ENCODE measurements at places on chromosomes 2 and 18.

DNA sequence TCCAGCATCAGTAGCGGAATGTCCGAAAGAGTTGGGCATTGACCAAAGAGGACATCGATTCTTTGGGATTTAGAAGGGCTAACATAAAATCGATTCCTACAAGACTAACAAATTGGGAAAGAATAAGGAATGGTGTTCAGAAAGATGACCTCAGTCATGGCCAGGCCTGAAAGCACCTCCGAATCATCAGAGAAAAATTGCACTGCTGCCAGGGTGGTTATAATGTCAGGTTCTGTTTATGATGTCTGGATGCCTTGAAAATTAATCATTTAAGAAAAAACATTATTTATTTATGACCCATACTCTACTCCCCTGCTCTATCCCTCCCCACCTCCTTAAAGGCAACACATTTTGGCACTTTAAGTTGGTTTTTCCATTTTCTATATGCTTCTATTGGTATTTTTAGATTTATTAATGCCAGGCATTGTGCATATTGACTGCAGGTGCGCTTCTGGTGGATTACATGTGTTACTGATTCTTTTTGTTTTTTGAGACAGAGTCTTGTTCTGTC lies 104.7 kb downstream of the MYCN start:
- no peak for DNase-seq

DNA sequence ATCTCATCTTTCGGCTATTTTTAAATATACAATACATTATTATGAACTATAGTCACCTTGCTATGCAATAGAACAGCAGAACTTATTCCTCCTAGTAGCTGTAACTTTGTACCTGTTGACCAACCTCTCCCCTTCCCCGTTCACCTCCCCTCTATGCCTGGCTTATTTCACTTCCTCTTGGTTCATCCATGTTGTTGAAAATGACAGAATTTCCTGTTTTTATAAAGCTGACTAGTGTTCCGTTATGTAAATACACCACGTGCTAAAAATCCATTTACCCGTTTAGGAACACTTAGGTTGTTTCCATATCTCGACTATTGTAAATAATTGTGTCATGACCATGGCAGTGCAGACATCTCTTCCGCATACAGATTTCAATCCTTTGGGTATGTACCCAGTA lies 10.3 kb downstream of the ALPI start:
- no peak for DNase-seq

DNA sequence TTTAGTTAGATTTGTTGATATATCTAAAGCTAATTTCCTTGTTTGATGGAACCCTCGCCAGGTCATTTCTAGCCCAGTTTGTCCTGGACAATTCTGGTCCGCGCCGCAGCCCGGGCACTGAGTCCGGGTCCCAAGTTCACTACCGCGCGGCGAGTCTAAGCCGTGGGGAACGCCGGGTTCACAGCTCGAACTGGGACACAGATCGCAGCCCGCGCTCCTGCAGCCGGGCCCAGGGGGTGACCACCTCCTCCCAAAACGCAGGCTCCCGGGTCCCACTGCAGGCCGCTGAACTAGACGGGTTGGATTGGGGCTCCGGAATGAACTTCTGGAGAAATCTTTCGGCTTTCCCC lies 681 bp downstream of the ACADL start:
- DNase-seq: no peak

DNA sequence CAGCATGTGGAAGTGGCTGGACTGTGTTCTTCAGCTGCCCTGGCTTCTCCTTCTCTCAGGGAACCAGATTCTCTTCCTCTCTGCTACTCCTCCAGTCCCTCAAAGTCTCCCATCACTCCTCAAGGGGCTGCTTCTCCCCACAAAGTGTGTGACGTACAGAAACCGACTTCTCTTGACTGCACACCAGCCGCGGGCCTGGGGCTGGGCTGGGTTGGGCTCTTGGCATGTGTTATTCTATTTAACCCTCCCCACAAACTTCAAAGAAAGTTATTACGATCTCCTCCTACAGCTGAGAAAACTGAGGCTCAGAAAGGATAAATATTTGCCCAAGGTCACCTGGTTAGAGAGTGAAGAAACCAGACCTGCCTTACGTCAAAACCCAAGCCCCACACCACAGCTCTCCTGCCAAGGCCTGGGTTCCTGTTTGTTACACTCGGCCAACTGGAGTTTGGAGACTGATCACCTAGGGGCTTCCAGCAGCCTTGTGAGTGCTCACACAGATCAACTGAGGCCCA lies 269.0 kb downstream of the TFCP2L1 start:
- DNase-seq: no peak

DNA sequence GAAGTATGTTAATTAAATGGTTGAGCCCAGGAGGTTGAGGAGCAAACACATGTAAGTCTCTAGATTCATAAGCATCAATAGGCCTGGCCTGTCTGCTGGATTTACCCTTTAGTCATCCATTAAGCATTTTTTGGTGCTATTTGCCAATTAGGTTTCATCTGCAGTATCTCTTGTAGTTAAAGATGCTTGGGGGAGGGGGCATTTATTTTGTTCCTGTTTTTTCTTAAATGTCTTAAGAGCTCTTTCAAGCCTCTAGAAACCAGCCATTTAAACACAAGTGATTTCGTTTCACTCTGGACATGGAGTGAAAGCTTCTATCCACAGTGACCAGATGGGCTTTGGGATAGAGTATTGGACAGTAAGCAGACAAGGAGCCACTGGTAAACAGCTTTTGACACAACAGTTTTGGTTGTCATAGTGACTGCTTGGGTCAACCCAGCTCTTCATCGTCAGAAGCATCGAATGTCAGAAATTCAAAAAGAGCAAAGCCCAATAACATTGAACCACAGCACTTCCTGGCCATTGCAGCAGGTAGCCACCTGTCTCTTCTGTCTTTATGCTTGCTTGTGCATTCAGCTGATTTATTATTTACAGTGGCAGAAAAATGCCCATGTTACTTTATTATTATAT lies 4.9 kb downstream of the QPCT start:
- DNase-seq: no peak

- no peak for DNase-seq
These were observed 307.4 kb upstream of the VWC2L start for GRCh38 chr2:214103276-214104001.

- no peak for DNase-seq
These were observed 16.9 kb downstream of the WNT10A start for GRCh38 chr2:218897394-218898108.

DNA sequence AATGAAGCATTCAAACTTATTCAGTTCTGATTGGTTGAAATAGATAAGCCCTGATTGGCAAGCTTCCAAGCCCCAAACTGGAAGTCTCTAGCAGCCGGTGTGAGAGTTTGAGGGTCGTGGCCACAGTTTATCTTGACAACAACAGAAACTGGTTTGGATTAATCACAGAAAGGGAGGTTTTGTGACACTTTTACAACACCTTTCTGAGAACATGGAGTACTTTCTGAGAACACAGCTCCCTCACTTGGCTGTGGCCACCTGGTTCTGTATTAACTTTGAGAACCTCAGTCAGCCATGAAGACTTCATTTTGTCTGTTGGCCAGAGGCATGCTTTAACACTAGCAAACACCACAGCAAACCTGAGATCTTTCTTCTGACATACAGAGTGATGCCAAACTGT lies 280.7 kb upstream of the VWC2L start:
- DNase-seq: no peak

- no peak for DNase-seq
These were observed 10.9 kb downstream of the MEP1B start for GRCh38 chr18:32200766-32201165.

GRCh38 chr2:9852881-9853280 lies 9.6 kb downstream of the TAF1B start:
- DNase-seq: no peak

- DNase-seq: no peak
These were observed 536 bp downstream of the VPS54 start for GRCh38 chr2:64018701-64019082.

DNA sequence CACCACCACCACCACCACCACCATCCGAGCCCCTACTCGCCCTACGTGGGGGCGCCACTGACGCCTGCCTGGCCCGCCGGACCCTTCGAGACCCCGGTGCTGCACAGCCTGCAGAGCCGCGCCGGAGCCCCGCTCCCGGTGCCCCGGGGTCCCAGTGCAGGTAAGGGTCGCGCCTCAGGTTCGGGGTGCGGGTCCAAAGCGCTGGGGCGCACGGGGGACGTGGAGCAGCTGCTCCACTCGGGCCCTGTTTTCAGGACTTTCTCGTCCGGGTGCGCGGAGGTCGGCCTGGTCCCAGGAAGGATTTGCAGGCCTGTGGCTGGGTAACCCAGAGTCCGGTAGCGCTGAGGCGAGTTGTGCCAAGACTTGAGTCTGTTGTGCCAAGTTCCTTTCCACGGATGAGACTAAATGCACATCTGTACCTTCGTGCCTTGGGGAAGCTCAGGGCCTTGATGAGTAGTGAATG lies 2.8 kb downstream of the GATA6 start:
- DNase-seq: no peak

Measured in GM20000 (cell line).